ENCODE measurements at places on chromosomes 11 and 22.

GRCh38 chr11:122365610-122366360 lies 249.8 kb upstream of the BLID start:
- DNase-seq: no peak

DNA sequence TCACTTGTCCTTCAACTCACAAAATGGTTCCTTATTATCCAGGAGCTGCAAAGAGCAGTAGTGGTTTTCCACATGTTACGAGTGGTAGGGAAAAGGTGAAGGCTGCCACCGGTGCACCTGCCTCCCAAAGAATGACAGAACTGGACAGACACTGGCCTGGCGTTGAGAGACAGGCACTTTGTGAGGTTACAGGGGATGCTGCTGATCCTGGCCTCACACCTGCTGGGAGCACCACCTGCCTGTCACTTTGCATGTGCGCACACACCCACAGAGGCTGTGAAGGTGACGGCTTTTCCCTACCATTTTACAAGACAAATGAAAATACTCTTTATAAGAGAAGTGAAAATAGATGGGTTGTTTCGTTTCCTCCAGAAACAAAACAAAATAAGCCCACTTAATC lies 175.3 kb upstream of the B3GAT1 start:
- DNase-seq: no peak

DNA sequence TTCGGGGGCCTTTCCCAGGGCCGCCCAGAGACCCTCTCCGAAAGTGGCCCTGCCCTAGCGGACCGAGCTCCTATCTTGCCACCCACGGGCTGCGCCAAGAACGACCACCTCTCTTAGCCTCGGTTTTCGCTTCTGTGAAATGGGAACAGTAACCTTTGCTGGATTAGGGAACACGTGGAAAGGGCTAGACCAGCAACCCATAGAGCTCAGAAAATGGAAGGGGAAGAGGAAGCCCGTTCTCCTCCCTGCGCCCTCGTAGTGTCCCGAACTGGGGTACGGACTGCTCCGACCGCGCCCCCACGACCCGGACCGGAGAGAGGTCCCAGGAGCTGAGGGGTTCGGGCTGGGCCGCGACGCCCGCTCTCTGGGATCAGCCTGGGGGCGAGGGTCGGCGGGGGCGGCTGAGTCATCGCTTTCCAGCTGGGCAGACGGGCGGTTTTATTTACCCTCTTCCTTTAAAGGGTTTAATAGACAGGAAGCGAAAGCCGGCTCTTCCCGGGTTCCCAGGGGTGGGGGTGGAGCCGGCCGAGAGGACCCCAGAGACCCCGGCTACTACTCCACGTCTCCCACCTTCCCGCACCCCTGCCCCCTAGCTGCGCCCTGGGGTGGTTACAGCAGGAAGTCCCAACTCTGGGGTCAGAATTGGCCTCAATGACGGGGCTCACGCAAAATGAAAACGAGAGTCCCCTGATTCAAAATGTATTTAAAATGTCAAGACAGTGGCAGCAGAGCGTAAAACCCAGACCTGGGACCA lies 907 bp upstream of the PHLDA2 start:
- peak; percentile 74 for DNase-seq

- no peak for DNase-seq
Measured at GRCh38 chr22:22878211-22878570, 9.4 kb upstream of the IGLL5 start.

- no peak for DNase-seq
Measured at GRCh38 chr11:70528794-70529580, 130.7 kb downstream of the CTTN start.

- DNase-seq: no peak
Measured at GRCh38 chr22:32600147-32600546, 125.5 kb downstream of the FBXO7 start.

- no peak for DNase-seq
Measured at GRCh38 chr11:113377681-113378412, 9.7 kb upstream of the ANKK1 start.

- no peak for DNase-seq
Measured at GRCh38 chr22:20442485-20443284, 5.1 kb upstream of the SCARF2 start.

DNA sequence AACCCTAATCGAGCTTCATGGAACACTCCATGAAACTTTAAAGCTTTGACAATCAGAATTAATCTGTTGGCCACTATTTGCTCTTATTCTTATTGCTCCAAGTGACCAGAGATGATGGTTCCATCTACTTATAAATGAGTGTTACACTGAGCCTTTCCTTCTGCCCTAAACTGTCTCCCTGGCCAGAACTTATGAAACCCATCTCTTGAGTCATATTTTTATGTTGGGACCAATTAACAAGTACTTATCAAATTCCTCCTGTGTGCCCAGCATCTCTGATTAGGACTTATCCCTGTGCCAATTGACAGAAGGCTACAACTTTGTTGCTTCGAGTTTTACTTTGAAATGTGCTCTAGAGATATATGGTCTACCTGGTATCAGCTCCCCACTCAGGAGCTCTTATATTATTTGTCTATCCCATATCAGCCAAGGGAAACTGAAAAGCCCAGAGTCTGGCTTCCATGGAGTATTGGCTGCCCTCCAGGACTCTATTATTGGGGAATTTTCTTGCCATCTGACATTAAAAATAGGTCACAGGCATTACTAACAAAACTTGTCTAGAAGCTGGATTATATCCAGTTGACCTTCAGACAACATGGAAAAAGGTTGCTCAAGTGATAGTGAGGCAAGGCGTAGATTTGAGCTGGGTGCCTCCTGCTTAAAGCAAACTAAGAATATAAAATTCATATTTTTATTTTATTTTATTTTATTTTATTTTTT lies 8.8 kb downstream of the KREMEN1 start:
- no peak for DNase-seq

DNA sequence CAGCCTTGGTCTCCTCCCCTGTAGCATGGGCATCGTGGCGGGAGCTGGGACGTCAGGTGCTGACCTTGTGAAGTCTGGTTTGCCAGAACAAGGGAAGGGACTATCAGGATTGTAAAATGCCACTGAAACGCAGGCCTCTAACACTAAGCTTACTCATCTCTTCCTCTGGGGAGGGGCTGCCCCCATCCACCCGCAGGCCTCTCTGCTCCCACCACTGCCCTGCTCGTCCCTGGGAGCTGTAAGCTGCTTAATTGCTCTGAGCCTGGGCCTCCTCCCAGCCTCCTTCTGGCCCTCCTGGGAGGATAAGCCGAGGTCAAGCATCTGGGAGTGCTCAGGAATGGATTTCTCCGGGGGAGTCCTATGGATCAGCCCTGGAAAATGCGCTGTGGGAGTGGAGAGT lies 8.4 kb downstream of the SHISAL1 start:
- DNase-seq: no peak

GRCh38 chr11:32198053-32198452 lies 107.2 kb downstream of the RCN1 start:
- DNase-seq: no peak

DNA sequence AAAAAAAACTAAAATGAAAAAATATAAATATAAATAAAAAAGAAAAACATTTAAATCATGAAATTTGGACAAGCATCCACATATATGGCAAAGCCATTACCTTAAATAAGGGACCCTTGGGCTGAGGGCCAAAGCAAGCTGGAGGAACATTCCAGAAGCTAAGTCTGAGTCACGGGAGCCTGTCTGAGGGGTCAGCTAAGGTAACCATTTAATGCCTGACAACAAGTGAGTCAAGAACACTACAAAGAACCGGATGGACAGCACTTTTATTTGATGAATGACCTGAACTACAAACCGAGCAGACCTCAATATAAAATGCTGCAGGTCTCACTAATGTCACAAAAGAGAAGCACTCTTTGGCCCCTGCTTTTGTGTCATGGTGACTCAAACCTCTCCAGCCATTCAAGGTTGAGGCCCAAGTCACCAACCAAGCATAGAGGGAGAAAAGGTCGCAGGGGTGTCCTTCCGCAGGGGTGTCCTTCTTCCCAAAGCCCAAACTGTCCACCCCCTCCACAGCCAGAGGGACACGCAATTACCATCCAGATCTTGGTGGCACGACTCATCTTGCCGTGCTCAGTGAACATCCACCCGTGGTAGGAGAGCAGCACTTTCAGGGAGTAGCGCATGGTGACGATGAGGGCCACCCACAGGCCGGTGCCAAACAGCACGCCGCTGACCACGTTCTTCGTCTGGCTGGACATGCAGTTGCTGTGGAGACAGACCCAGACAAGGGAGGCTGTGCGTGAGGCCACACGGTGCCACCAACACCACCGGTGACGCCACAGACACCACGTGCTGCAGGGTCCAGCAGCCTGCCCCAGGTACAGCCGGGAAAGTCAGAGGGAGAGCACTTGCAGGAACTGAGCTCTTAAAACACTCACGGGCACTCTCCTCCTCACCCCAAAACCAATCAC lies 34.5 kb downstream of the CPT1A start:
- peak; percentile 65 for DNase-seq

DNA sequence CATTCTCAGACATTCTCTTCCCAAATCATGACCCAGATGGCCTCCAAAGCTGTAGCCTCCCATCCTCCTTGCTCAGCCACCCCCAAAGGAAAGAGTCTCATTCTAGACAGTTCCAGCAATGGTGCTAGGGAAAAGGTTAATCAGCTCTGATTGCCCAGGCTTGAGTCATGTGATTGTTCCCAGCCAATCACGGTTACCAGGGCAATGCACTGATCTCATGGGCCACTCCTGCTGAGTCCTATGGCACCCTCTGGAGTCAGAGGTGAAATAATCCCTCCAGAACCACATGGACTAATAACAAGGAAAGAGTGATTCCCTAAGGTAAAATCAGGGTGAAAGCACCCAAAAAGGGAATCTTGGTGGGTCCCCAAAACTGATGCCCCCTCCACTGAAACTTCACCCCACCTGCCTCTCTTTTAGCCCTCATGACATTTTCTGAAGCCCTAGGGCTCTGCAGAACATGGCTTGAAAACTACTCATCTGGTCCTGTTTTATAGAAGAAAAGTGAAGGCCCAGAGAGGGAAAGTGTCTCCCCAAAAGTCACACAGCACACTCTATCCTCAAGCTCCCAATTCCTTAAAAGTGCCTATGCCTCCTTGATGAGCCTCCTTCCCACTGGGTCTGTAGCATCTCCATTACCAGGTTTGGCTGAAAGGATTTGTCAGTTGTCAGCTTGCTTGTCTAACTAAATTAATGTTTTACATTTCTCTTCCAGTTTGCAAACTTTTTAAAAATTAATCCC lies 203.7 kb downstream of the MN1 start:
- DNase-seq: peak; percentile 37

All from kidney tubule cell (primary cell).